Muscle of arm (tissue), 14 donors: ENCODE measurements at places on chromosomes 2 and 18. TPM values are rescaled to one million over a fixed set of nuclear protein-coding genes. Genes with fewer than 3 reads are reported as not detected.

Gene C2orf66
- polyA plus RNA-seq, result not detected

Gene TWIST2
- polyA plus RNA-seq, result 5.5 TPM

Gene HOXD13
- not detected for polyA plus RNA-seq

Gene ABCG8
- polyA plus RNA-seq, result not detected

Gene LIMS2
- polyA plus RNA-seq, result 47.7 TPM

Gene PROKR1
- polyA plus RNA-seq, result 1.3 TPM
